ENCODE measurements at places on chromosomes 4 and X. TPM values are rescaled to one million over a fixed set of nuclear protein-coding genes. Genes with fewer than 3 reads are reported as not detected.

The LUZP4 gene
- not detected for polyA plus RNA-seq

The PRRG3 gene
- polyA plus RNA-seq = 5.6 TPM

The XAGE1A gene
- polyA plus RNA-seq = not detected

The NDUFC1 gene
- polyA plus RNA-seq = 324 TPM

The TAF7L gene
- 0.27 TPM for polyA plus RNA-seq

The GPR173 gene
- 3.6 TPM for polyA plus RNA-seq

The PNMA5 gene
- not detected for polyA plus RNA-seq

The MAGEA12 gene
- not detected for polyA plus RNA-seq

The BEX5 gene
- 7.3 TPM for polyA plus RNA-seq

The MGAT4D gene
- polyA plus RNA-seq = not detected

The NOX1 gene
- polyA plus RNA-seq = 6.7 TPM

The MAGIX gene
- 10.0 TPM for polyA plus RNA-seq

The H2BW2 gene
- polyA plus RNA-seq = not detected

The GPRASP1 gene
- 4.2 TPM for polyA plus RNA-seq

The VCX gene
- not detected for polyA plus RNA-seq

The MND1 gene
- 15.9 TPM for polyA plus RNA-seq

Data from cardiac muscle cell (in vitro differentiated cells and primary cell).